Activated CD8-positive, alpha-beta T cell treated with anti-CD3 and anti-CD28 coated beads for 36 hours (primary cell): ENCODE measurements at places on chromosomes 12 and 14. TPM values are rescaled to one million over a fixed set of nuclear protein-coding genes. Genes with fewer than 3 reads are reported as not detected.
A peak's percentile ranks its signal among the peaks of the same experiment; 100 is the strongest.

The KRT75 gene
- total RNA-seq: not detected

The FGD6 gene
- 0.54 TPM for total RNA-seq

The KLHDC2 gene
- total RNA-seq: 21.1 TPM

The C12orf42 gene
- total RNA-seq: 1.4 TPM

The STAT6 gene
- 209 TPM for total RNA-seq

The KRT79 gene
- total RNA-seq: 1.6 TPM

The KRT6C gene
- not detected for total RNA-seq

The AJUBA gene
- 2.3 TPM for total RNA-seq

GRCh38 chr14:58637040-58637390 lies 747 bp upstream of the DACT1 start:
- DNase-seq: peak; percentile 72
- H3K4me1 ChIP-seq: peaks cover 34% of the 10 kb centered on the region
- peak overlapping the region; percentile 84 for H3K27ac ChIP-seq
- no peaks in the 10 kb centered on the region for H3K36me3 ChIP-seq
- peaks cover 42% of the 10 kb centered on the region for H3K27me3 ChIP-seq

DNA sequence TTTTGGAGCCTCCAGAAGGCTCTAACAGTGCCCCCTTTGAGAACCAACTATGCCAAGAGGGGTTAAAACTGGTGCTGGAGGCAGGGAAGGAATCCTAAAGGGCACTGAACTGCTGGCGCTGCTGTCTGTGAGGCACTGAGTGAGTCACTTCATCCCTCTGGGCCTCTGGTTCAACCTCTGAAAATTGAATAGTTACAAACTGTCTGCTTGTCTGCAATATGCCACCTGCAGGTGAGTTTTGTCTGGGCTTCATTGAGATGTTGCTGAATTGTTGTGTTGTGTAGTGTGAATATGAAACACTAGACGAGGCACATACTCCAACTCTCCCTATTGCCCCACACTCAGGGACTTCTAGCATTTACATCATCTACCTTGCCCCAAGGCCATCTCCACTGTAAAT lies 68.0 kb downstream of the GRIN2B start:
- H3K4me3 ChIP-seq: no peak overlapping the region
- H3K27me3 ChIP-seq: peaks cover 6% of the 10 kb centered on the region
- no peaks in the 10 kb centered on the region for H3K36me3 ChIP-seq

DNA sequence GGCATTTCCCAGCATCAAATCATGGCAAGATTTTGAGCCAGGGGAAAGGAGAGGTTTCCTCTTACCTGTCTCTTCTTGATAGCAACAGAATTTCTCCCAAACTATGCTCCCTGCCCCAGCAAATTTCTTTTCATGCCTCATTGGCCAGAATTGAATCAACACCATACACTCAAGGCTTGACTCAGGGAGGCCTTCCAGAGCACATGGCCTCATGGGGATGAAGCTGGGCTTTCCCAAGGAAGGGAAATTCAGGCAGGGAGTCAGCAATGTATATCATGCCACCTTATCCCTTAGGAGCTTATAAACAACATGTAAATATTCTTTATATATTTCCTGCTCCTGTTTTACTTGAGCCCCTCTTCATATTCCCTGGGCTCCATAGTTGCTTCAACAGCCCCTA lies 62.1 kb downstream of the ARF6 start:
- no peak overlapping the region for H3K27ac ChIP-seq
- DNase-seq: no peak
- peaks cover 22% of the 10 kb centered on the region for H3K4me1 ChIP-seq
- H3K36me3 ChIP-seq: no peaks in the 10 kb centered on the region

GRCh38 chr14:103378038-103378854 lies 7.0 kb upstream of the MARK3 start:
- H3K4me1 ChIP-seq: peaks cover 9% of the 10 kb centered on the region
- no peak for DNase-seq
- peaks cover 5% of the 10 kb centered on the region for H3K27me3 ChIP-seq
- H3K36me3 ChIP-seq: no peaks in the 10 kb centered on the region
- no peak overlapping the region for H3K27ac ChIP-seq
- no peak overlapping the region for H3K4me3 ChIP-seq

GRCh38 chr12:107442326-107442987 lies 243.1 kb upstream of the PWP1 start:
- H3K4me3 ChIP-seq: peak overlapping the region; percentile 41
- H3K4me1 ChIP-seq: peaks cover 22% of the 10 kb centered on the region
- peaks cover 5% of the 10 kb centered on the region for H3K36me3 ChIP-seq
- H3K27me3 ChIP-seq: no peaks in the 10 kb centered on the region

DNA sequence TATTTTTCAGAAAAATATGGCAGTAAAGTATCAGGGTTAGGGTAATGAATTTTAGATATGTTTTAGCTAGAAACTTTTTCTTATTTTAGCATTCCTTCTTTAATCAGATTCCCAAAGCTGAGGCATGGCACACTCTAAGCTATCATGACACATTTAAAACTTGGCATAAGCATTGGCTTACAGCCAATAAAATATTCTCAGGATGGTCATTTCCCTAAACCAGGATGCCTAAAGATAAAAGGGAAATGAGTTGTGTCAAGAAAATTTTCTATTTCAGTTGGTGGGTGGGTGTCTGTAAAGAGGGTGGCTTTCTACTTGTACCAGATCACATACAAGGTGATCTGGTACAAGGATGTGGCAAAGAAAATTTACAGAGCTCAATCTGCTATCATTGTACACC lies 47.8 kb downstream of the PEBP1 start:
- peaks cover 27% of the 10 kb centered on the region for H3K4me1 ChIP-seq
- DNase-seq: no peak
- H3K4me3 ChIP-seq: no peak overlapping the region
- H3K27me3 ChIP-seq: no peaks in the 10 kb centered on the region

DNA sequence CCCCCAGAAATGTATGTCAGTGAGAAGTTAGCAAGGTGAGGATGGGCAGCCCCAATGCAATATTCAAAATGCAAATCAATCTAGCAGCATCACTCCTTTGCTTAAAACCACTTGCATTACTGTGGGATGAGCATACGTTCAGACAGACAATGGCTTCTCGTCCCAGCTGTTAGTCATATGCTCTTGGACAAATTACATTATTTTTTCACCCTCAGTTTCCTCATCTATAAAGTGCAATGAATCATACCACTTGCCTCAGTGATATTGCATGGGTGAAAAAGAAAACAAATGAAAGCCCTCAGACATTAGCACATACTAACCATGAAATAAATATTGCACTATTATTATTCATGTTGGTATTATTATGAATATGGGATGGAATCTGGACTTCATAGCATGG lies 132.3 kb downstream of the C12orf75 start:
- no peaks in the 10 kb centered on the region for H3K36me3 ChIP-seq
- DNase-seq: no peak
- H3K4me3 ChIP-seq: no peak overlapping the region
- no peaks in the 10 kb centered on the region for H3K4me1 ChIP-seq

GRCh38 chr14:51554953-51555352 lies 96.8 kb upstream of the FRMD6 start:
- H3K4me3 ChIP-seq: no peak overlapping the region
- H3K27ac ChIP-seq: no peak overlapping the region
- H3K27me3 ChIP-seq: peaks cover 4% of the 10 kb centered on the region
- H3K36me3 ChIP-seq: no peaks in the 10 kb centered on the region
- no peaks in the 10 kb centered on the region for H3K4me1 ChIP-seq
- no peak for DNase-seq

DNA sequence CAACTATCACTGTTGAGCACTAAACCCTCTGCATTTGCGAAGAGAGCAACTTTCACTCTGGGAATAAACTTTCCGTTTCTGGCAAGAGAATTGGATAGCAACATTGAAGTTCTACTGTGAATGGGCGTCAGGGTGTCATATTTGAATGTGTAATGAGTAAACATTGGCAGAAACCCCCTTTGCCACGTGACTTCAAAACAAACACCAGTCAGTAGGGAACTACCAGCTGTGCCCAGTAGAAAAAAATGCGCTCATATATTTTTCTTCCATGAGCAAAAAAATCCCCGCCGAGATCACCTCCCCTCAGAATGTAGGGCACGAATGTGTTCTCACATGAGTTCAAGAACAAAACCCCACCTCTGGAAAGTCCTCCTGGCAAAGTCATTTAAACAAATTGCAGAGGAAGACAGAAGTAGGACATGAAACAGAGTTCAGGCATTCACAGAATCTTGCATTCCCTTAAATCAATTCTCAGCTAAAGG lies 80.6 kb downstream of the BTG1 start:
- peaks cover 14% of the 10 kb centered on the region for H3K36me3 ChIP-seq
- no peaks in the 10 kb centered on the region for H3K27me3 ChIP-seq
- peak overlapping the region; percentile 84 for H3K27ac ChIP-seq
- peak overlapping the region; percentile 18 for H3K4me3 ChIP-seq
- DNase-seq: peak; percentile 69
- H3K4me1 ChIP-seq: peaks cover 57% of the 10 kb centered on the region

DNA sequence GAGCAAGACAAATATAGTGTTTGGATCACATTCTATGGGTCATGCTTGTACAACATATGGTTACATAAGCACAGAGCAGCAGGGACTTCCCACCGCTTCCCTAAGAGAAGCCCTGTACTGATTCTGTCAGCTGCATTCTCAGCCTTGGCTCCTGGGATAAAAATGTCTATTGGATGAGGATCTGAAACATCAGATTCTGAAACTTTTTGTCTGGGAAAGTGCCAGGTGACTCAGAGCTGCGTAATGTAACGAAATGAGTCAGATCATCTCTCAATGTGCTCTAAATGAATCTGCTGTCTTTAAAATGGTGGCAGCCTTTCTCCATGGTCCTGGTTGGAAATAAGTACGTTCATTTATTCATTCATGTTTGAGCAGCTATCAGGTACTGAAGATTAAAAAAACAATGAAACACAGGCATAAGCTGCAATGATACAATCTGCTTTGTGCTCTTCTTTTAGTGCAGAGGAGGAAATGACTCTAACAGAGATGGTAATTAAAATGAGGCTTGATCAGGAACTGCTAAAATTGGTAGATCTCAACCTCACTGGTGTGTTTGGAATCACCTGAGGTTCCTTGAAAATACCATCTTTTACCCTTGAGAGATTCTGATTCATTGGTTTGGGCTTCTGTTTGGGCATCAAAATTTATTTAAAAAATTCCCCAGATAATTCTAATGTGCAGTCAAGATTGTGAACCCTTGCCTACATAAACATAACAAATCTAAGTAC lies 99.1 kb upstream of the NAP1L1 start:
- no peaks in the 10 kb centered on the region for H3K36me3 ChIP-seq
- H3K4me1 ChIP-seq: peaks cover 11% of the 10 kb centered on the region
- H3K27me3 ChIP-seq: peaks cover 38% of the 10 kb centered on the region
- peak; percentile 66 for DNase-seq
- no peak overlapping the region for H3K4me3 ChIP-seq

DNA sequence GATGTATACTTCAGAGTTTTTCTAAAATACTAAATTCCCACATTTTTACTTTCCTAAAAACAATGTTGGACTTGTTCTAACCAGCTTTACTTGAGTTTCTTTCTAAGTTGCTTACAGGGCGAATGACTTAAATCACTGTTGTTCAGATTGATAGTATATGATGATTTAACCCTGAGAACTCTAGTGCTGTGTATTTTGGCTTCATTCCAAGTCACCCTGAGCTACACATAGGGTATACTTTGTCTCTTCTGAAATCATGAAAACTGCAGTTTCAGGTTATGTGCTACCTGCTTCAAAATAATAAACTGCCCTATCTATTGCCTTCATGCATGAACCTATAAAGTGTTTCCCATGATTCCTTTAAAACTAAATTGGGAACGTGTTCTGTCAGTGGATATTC lies 162.5 kb upstream of the PDE3A start:
- H3K27me3 ChIP-seq: peaks cover 1% of the 10 kb centered on the region
- H3K4me1 ChIP-seq: no peaks in the 10 kb centered on the region
- no peaks in the 10 kb centered on the region for H3K36me3 ChIP-seq

DNA sequence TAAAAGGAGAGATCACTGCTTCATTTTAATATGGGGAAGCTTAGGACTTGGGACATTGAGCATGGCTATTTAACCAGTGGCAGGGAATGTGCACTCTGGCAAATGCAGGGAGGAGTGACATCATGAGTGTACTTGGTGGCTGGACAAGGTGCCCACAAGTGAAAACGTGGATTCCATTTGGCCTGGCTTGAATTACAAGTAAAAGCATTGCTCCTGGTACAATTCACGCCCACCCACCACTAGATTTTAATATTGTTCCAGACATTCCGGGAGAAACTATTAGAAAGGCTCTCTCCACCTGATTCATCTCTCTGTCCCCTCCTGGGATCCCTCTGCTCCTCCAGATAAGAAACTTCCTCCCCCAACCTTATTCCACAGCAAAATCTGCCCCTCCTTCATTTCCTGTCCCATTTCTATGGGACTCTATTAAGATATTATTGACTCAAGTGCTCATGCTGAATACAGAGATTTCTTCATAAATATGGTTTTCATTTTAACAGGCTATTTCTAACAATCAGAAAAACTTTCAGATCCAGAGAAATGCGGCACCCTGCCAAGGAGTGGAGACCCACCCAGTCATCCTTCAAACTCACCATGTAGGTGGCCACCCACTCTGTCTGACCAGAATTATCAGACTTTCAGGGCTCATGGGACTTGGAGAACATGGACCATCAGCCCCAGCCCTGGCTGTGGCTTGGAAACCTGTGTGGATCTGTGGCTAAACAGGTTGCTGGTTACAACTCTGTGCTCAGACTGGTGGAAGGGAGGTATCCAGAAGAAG lies 43.2 kb downstream of the SSPN start:
- DNase-seq: no peak
- H3K4me1 ChIP-seq: no peaks in the 10 kb centered on the region
- H3K27ac ChIP-seq: no peak overlapping the region
- no peak overlapping the region for H3K4me3 ChIP-seq
- H3K36me3 ChIP-seq: no peaks in the 10 kb centered on the region
